HepG2 (cell line): ENCODE measurements at places on chromosomes 2 and 18.

GRCh38 chr2:61604433-61604832 is 66.3 kb upstream of the XPO1 start:
- 0 out of 2 replicates have a peak, but pooled peaks cover 4% of the 10 kb centered on the region for H3K4me1 ChIP-seq
- no peaks in the 10 kb centered on the region for H3K36me3 ChIP-seq
- DNase-seq = no peak
- no peak overlapping the region for H3K27ac ChIP-seq

DNA sequence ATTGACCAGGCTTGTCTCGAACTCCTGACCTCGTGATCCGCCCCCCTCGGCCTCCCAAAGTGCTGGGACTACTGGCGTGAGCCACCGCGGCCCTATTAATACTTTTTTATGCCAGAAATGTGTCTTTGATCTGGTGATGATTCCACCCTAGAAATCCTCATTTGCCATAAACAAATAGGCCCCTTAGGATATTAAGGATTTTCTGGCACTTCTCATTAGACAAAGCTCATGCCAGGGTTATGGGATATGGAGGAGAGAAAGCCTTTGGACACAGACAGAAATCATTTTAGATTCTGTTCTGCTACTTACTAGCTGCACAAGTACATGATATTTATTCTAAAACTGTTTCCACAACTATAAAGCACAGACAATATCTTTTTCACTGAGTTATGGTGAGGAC is 24.1 kb downstream of the SLC40A1 start:
- no peaks in the 10 kb centered on the region for H3K27me3 ChIP-seq
- no peak overlapping the region for H3K27ac ChIP-seq
- peaks cover 2% of the 10 kb centered on the region; the same call in 1 of the 2 replicates for H3K36me3 ChIP-seq
- H3K4me1 ChIP-seq = peaks cover 88% of the 10 kb centered on the region
- DNase-seq = no peak

- no peaks in the 10 kb centered on the region; the same call in 1 of the 2 replicates for H3K27me3 ChIP-seq
- H3K27ac ChIP-seq = no peak overlapping the region
Measured at GRCh38 chr18:59960272-59960671, 60.5 kb downstream of the PMAIP1 start.

DNA sequence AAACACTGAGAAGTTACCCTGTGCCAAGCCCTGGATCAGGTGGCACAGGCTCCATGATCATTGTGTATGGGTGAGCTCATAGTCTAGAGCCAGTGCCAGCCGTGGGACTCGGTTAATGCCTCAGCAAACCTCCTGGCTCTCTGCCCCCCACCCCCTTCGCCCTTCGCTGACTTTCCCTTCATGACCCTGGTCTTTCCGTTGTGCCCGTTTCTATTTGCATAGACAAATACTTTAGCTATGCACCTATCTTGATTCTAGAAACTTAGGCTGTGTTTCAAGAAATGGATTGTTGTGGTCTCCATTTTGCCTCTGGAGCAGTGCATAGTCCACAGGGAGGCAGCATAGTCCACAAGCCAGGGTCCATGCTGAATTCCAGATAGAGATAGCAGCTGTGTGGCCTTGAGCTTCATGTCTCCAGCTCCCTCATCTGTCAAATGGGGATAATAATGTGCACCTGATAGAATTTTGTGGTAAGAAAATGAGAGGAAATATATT is 44.8 kb upstream of the KDM3A start:
- H3K36me3 ChIP-seq = no peaks in the 10 kb centered on the region
- peak; percentile 51 for DNase-seq
- no peaks in the 10 kb centered on the region for H3K27me3 ChIP-seq
- no peak overlapping the region for H3K27ac ChIP-seq

GRCh38 chr2:218002845-218003180 is at the start of gene TNS1:
Gene TNS1 (minus strand): TSS chr2:218002995. CDS start chr2:218002872, 123 bp downstream.
- no peak for DNase-seq
- H3K27me3 ChIP-seq = no peaks in the 10 kb centered on the region; the same call in 1 of the 2 replicates
- no peaks in the 10 kb centered on the region for H3K36me3 ChIP-seq
- peaks cover 6% of the 10 kb centered on the region; the same call in 1 of the 2 replicates for H3K4me1 ChIP-seq
- H3K4me3 ChIP-seq = no peak within 1 kb of the TSS; the same call in 1 of the 2 replicates

- H3K27ac ChIP-seq = no peak overlapping the region
- H3K4me1 ChIP-seq = no peaks in the 10 kb centered on the region
Measured at GRCh38 chr2:73611867-73612266, 30.4 kb downstream of the NAT8 start.

DNA sequence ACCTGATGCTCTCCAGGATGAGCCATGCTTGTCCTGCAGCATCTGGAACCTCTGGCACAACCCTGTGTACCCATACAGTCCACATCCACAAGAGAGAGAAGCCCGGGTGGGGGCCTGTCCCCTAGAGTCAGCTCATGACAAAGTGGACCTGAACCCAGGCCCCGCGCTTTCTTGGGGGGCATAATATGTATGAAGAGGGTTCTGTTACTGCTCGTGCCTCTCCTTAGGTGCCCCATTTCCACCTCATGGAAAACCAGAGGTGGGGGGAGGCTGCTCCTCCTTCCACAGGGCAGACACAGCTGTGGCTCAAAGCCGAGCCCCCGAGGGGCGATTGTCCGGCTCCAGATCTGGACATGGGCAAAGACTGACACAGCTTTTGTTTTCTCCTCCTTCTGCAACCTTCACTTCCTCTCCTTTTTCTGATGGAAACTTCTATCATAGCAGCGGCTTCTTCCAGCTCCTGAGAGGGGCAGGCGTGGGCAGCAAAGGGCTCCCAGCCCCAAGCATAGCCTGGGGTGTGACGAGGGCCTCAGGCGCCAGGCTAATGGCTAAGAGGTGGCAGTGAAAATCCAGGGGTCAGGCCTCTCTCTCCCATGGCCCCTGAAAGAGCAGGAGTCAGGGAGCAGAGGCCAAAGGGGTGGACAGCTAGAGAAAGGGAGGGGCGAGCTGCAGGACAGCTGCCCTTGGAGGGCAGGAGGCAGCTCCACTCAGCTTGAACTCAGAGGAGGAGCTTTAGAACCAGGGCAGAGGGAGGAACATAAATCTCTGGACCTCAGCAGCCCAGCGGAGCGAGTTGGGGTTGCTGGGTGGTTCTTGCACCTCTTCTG is 155.5 kb downstream of the ZFP36L2 start:
- H3K27me3 ChIP-seq = no peaks in the 10 kb centered on the region
- H3K4me1 ChIP-seq = peaks cover 83% of the 10 kb centered on the region
- peak overlapping the region; percentile 0 for H3K27ac ChIP-seq

GRCh38 chr2:225040142-225040541 is 2.1 kb downstream of the DOCK10 start:
- H3K36me3 ChIP-seq = no peaks in the 10 kb centered on the region
- no peak for DNase-seq
- no peak overlapping the region for H3K4me3 ChIP-seq
- H3K27me3 ChIP-seq = no peaks in the 10 kb centered on the region; the same call in 1 of the 2 replicates

GRCh38 chr2:29573147-29573546 is 348.2 kb downstream of the ALK start:
- no peak overlapping the region for H3K4me3 ChIP-seq
- H3K4me1 ChIP-seq = no peaks in the 10 kb centered on the region
- no peak for DNase-seq
- H3K27me3 ChIP-seq = peaks cover 45% of the 10 kb centered on the region; the same call in 2 of the 3 replicates

- no peak for DNase-seq
- H3K4me3 ChIP-seq = no peak overlapping the region
- H3K4me1 ChIP-seq = no peaks in the 10 kb centered on the region
- H3K36me3 ChIP-seq = no peaks in the 10 kb centered on the region
- no peak overlapping the region for H3K27ac ChIP-seq
Measured at GRCh38 chr18:23835506-23835905, 146.3 kb downstream of the LAMA3 start.

- H3K4me1 ChIP-seq = peaks cover 12% of the 10 kb centered on the region
- no peak overlapping the region for H3K27ac ChIP-seq
- peaks cover 46% of the 10 kb centered on the region for H3K27me3 ChIP-seq
- no peak overlapping the region for H3K4me3 ChIP-seq
Measured at GRCh38 chr2:170524828-170525565, 190.1 kb upstream of the SP5 start.

DNA sequence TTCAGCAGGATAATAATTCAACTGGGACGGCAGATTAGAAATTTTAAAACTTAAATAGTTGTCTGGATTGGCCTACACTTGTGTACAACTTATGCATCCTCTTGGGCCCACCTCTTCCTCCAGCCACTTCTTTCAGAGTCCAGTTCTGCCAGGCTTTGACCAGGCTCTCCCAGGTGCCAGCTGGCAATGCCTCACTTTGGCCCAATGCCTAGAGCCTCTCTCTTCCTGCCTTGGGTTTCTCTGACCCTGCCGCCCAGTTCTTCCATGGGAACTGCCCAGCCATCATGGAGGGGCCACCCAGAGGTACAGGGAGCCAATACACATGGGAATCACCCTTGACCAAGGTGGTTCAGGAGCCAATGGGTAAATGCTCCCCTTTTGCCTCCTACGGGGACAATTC is 135.5 kb downstream of the IRS1 start:
- H3K27ac ChIP-seq = no peak overlapping the region
- H3K36me3 ChIP-seq = no peaks in the 10 kb centered on the region
- H3K4me1 ChIP-seq = peaks cover 31% of the 10 kb centered on the region
- no peak for DNase-seq
- no peak overlapping the region for H3K4me3 ChIP-seq

DNA sequence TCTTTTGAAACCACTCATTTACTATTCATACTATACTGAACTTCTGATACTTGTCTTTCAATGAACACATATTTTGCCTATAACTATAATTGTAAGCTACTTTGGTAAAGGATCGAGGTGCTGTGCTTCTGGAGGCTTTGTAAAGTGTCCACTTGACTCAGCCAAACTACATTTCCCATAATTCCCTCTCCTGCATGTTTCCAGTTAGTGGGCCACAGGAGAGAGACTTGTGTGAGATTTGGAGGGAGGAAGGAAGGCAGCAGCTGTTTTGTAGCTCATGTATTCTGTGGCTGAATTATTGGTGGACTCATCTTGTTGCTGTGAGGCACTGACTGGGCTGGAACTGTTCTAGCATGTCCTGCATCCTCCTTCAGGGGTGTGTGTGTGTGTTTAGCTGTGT is 328.8 kb downstream of the ARL6IP6 start:
- H3K27me3 ChIP-seq = no peaks in the 10 kb centered on the region
- no peak overlapping the region for H3K27ac ChIP-seq
- no peak overlapping the region for H3K4me3 ChIP-seq
- no peak for DNase-seq
- H3K4me1 ChIP-seq = no peaks in the 10 kb centered on the region
